ENCODE measurements at places on chromosomes 7 and 10.

DNA sequence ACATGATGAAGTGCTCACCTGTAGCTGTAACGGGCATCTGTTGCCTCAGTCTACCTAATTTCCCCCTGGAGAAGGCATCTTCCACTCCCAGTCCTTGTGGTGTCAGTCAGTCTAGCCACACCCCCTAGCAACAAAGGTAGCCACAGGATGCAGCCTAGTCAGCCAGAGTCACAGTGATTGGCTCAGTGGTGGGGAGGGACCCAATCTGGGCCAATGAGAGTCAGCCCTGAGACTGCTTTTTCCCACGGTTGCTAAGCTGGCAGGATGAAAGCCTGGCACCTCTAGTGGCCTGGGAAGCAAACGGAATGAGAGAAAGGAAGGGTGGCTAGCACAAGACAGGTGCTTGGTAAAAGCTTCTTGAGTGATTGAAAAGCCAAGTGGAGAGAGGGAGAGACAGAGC, 118.6 kb downstream of the SH3PXD2A start:
- no peak for DNase-seq

GRCh38 chr10:111126077-111126476, 49.2 kb downstream of the ADRA2A start:
- no peak for DNase-seq

DNA sequence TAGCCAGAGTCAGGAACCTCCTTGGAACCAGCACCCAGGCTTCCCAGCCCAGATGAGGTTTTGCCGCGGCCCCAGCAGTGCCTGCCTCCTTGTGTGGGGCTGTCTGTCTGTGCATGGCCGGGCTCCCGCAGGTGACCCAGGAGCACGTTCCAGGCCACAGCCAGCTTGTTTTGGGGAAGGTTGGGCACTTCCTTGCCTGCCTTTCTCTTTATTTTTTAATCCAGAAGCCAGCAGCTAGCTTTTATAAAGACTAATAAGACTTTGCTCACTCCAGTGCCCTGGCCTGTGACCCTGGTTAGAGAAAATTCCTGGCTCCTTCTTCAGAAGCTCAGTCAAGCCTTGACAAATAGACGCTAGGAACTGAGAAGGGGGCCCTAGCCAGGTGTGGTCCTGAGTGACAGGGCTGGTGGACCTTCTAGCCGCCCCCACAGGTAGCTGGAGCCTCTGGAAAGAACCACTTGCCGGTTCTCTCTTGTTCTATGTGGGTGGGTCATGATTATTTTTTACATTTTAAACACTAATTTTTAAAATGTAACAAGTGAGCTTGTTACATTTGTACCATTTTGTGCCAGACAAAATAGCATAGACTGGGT, 837 bp downstream of the SLC29A3 start:
- no peak for DNase-seq

GRCh38 chr7:137146012-137146455, 197.5 kb downstream of the PTN start:
- no peak for DNase-seq

Data from pancreas (tissue), 10 donors.